ENCODE measurements at places on chromosomes 7 and 10. TPM values are rescaled to one million over a fixed set of nuclear protein-coding genes. Genes with fewer than 3 reads are reported as not detected.
A peak's percentile ranks its signal among the peaks of the same experiment; 100 is the strongest.

The ZCWPW1 gene
- polyA plus RNA-seq: 24.9 TPM

The SAP25 gene
- polyA plus RNA-seq: not detected

The HTR7 gene
- polyA plus RNA-seq: not detected

The CDC123 gene
- polyA plus RNA-seq: 120 TPM

DNA sequence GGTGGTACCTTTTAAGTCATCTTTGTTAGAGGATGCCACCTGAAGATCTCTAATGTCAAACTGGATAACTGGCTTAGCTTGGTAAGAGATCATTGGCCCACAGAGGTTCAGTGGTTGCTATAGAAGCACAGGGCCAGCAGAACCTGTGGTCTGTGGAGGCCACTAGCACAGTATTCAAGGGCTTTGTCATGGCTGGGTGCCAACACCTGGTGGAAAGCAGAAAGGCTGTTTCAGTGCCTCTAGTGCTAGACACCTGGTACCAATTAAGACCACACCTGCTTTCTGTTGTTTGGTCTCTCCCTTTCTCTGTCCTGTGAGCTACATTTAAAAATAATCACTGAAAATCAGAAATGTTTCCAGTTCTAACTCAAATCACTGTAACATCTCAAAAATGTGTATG lies 10.0 kb upstream of the PCGF5 start:
- DNase-seq: peak; percentile 62
- H3K4me3 ChIP-seq: peak overlapping the region; percentile 78
- peaks cover 59% of the 10 kb centered on the region for H3K4me1 ChIP-seq
- H3K27me3 ChIP-seq: no peaks in the 10 kb centered on the region

DNA sequence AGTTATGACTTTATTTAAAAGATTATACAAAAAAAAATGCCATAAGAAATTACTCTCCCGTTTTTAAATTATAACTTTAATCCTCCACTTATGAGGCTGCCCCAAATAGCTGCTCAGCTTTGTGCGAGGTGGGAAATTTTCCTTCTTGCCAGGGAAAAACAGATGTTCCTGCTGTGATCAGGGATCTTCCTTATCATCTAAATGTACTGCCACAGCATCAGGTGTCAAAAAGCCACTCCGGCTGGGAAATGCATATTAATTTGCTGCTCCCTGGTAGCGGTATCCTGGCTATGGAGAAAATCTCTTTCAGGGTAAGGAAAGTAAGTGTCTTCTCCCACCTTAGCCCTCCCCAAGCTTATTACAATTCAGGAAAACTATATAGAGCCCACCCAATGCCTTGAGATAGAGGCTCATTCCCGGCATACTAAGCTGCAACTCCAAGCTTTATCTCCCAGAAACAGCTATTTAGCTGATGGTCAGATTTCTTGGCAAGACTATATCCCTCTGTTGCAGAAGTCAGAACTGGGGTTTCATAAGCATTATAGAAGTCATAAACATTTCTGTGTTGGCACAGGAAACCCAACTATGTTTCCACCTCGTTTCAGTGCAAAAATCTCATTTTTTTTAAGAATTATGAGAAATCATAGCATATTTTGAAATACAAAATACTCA lies 360.4 kb downstream of the PARD3 start:
- H3K27ac ChIP-seq: no peak overlapping the region
- DNase-seq: no peak
- H3K27me3 ChIP-seq: no peaks in the 10 kb centered on the region

GRCh38 chr10:30169342-30169741 lies 110.0 kb upstream of the JCAD start:
- no peaks in the 10 kb centered on the region for H3K36me3 ChIP-seq
- H3K4me1 ChIP-seq: no peaks in the 10 kb centered on the region
- no peak overlapping the region for H3K27ac ChIP-seq
- no peak overlapping the region for H3K4me3 ChIP-seq
- peaks cover 21% of the 10 kb centered on the region for H3K27me3 ChIP-seq

DNA sequence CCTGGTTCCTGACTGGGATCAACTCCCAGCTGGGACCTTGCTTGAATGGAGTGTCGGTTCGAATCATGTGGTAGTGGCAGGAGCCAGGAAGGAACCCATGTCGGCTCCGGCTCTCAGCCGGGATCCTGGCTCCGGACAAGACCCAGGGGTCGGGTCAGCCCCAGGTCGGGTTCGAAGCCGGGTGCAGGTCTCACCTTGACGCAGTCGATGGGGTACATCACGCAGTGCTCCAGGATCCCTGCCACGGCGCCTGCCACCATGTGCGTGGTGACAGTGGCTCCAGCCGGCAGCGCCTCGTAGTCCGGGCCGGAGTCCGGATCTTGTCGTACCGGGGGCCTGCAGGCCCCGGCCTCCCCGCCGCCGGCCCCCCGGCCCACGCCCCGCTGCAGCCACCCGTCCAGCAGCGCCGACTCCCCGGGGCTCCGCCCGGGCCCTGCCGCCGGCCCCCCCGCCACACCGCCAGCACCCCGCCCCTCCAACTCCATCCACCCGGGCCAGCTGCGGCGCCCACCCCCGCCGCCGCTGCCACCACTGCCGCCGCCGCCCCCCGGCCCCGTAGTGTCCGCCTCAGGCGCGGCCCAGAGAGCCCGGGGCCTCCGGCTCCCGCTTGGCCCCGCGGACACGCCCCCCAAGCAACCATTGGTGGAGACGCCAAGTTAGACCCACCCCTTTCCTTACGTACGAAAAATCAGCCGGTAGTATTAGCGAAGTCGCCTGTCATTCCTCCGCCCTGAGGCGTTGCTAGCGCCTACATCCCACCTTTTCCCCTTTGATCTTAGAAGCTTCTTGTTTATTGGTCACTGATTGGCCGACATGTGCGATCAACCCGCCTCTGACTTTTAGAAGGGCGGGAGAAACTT lies at the start of gene SLC25A28:
Gene SLC25A28, minus strand, starts transcription at position 589 of the 860 bp plus-strand sequence. Its CDS starts 104 bp downstream, at position 485.
- H3K27ac ChIP-seq: peak within 1 kb of the TSS; percentile 97
- no peaks in the 10 kb centered on the region for H3K27me3 ChIP-seq
- peak within 1 kb of the TSS; percentile 95 for H3K4me3 ChIP-seq

Measured in naive B cell (primary cell).